NCI-H446 (cell line): ENCODE measurements at places on chromosomes 2 and 18.

- no peak for DNase-seq
These were observed 47.2 kb downstream of the VAPA start for GRCh38 chr18:9961041-9961440.

- DNase-seq = no peak
These were observed 12.4 kb upstream of the EPAS1 start for GRCh38 chr2:46284796-46285195.

- no peak for DNase-seq
These were observed 985.8 kb upstream of the NRXN1 start for GRCh38 chr2:52017646-52018235.

DNA sequence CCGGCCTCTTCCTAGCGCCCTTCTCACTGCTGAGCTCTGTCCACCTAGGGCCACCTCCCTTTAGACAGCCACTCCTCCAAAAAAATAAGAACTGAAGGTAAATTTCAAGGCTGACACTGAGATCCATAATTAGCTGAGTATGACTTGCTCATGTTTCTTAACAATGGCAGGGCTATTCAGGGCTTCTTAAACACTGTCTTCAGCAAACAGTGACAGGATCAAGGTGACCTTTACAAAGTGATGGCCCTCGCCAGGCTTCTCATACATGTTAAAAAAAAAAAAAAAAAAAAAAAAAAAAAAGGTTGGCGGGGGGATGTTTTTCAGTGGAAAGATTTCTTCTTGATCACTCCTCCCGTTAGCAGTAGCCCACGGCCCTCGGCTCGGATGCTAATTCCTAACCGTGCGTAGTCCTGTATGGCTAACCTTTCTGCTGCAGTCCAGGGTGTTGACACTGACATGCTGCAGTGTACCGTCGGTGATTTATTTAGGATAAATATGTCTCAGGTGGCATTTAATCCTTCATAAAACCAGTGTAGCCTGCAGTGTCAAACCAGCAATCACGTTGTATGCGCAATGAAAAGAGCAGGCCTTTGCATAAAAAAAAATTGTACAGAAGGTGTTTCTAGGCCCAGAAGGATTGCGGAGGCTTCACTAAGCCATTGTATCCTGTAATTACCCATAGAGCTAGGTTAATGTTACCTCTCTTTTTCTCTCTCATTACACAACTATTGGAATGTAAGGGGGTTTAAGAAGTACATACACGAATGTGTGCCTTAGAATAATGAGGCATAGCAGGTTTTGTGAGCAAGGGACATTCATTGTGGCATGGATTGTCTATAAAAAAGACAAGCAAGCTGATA, 142.7 kb downstream of the PTGR3 start:
- DNase-seq = no peak

GRCh38 chr2:239827523-239827890, 197.6 kb downstream of the NDUFA10 start:
- DNase-seq = no peak

GRCh38 chr2:240637901-240638345, 12.6 kb downstream of the GPR35 start:
- DNase-seq = no peak

DNA sequence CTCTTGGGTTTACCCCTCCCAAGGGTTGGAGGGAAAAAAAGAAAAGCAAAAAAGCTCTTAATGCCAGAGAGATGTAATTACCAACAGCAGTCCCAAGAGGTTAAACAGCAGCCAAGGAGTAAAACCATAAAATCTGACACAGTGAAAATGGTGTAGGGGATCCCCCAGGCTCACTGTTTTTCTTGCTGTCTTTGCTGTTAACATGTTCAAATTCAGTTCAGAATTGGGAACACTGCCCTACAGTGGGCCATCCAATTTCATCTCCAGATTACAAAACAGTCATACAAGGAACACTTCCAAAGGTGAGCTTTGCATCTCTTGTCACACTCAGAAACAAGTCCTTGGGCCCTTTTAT, 54.5 kb downstream of the PLEKHM3 start:
- no peak for DNase-seq

DNA sequence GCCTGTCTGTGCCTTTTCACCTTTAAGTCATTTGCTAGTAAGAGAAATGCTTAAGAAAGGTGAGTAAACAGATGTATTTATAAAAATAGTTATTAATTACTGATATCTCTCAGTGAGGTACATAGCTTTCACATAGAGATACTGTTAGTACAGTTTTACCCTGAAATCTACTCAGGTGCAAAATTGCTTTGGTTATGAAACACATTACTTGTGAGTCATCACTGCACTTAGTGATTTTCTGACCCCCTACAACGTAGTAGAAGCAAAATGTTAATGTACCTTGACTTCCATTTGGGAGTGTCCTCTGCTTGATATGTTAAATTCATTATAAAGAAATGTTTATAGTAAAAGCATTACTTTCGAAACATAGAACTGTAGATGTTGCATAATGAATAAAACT, 6.5 kb downstream of the GLS start:
- DNase-seq = no peak

DNA sequence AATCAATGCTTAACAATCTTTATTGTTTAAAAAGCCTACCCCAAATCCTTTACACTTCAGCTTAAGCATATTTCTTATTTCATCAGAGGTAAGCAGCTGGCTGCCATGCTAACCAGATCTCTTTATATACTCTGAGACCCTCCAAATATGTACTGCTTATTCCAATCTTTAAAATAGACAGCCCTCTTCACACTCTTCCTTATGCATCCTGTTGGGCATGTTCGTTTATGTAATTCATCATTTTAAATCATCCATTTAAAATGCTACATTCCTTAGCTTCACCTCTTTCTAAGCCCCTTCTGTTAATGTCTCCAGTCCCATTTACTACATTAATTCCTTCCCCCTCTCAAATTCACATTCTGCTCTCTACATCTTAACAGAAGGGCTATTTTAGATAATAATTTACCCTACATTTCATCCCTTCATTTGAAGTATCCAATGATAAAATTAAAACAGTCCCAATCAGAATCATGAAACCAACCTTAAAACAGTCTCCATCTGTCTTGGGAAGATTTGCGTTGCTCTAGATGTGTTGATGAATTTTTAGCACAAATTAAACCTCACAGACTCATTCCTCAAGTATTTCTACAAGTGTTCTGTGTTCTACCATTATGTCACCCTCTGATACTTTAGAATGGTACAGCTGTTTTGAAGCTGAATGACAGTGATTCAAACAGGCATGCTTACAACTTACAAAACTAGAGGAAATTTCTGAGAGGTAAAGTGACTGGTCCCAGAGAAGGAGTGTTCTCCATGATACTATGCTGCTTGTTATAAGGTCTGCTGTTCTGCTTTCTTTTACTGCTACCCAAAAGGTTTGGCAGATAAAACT, 59.1 kb downstream of the ZNF385B start:
- no peak for DNase-seq

- DNase-seq = no peak
These were observed 70.2 kb upstream of the EMILIN2 start for GRCh38 chr18:2776601-2777000.

- DNase-seq = no peak
These were observed 4.2 kb downstream of the SLC25A12 start for GRCh38 chr2:171889808-171890207.

- no peak for DNase-seq
These were observed 135.7 kb upstream of the NDUFV2 start for GRCh38 chr18:8966821-8967220.

DNA sequence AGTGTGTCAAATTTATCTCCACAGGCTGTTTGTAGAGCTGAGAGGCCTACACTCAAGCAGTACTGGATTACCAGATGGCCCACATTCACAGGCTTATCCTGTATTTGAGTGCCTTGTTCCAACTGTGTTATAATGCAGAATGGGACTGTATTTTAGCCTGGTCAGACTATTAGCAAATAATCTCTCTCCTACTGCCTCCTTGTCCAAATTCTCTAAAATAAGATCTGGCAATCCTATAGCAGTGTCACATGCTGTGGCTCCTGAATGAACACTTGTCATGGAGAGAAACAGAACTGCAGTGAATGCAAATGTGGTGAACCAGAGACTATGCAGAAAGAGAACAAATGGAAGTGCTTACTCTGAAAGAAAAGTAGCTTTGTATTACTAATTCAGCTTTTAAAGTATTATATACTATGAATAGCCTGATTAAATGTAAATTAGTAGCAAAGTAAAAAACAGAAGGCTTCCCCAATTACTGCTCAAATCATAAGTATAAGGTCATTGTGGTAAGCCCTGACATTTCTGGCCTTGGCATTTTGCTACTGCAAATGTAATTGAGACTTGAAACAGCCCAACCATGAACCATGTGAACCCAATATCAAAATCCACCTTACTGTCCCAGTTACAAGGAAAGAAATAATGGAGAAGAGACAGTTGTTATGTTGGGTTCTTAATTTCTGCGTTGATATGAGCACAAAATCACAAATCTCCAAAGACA, 80.0 kb downstream of the MAP4K3 start:
- DNase-seq = no peak

DNA sequence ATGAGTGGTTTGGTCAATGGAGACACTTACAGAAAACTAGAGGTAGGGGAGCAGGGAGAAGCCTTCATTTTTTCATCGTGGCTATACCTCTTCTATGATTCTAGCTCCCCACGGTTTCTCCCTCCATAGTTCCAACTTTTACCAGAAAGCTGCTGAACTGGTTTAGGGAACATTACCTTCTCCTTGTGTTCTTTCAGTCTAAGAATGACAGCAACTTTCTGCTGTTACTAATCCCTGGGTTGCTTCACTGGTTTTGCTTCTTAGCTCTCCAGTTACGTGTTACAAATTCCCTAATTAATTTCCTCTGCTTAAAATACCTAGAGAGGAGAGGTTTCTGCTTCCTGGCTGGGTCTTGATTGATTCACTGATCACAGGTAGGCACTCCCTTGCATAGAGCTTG, 499.9 kb downstream of the SLC4A3 start:
- DNase-seq = no peak

DNA sequence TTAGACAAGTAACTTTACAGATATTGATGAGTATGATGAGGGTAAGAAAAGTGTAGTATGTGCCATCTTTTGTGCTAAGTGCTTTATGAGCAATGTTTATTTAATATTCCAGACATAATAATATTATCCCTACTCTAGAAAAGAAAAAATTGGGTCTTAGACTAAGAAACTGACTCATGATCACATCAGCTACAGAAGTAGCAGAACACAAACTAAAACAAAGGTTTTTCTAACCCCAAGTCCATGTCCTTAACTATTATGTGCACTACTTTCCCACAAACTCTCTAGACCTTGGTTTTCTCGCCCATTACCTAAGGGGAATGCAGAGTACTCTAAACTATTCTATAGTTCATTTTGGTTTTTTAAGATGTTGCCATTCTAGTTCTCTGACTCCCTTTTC, 64.5 kb downstream of the BAZ2B start:
- DNase-seq = no peak

- DNase-seq = no peak
These were observed 13.7 kb downstream of the DOCK10 start for GRCh38 chr2:225028572-225028971.

DNA sequence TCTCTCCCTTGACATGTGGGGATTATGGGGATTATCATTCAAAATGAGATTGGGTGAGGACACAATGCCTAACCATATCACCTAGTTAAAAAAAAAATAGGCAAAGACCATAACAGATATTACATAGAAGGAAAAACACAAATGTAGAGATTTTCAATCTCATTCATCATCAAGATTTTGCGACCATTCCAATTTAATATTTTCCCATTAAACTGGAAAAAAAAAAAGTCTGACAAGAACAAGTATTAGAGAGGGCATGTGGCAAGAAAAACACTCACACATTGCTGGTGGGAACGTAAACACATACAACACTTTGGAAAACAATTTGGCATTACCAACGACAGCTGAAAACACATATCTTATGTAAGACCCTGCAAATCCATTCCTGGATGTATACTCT, 71.0 kb upstream of the MYCN start:
- no peak for DNase-seq

- DNase-seq = no peak
These were observed 20.5 kb downstream of the SLC39A6 start for GRCh38 chr18:36108601-36109000.

GRCh38 chr2:189412330-189412953, 28.8 kb upstream of the WDR75 start:
- DNase-seq = no peak

GRCh38 chr18:42401131-42401673, 446.2 kb downstream of the PIK3C3 start:
- no peak for DNase-seq

DNA sequence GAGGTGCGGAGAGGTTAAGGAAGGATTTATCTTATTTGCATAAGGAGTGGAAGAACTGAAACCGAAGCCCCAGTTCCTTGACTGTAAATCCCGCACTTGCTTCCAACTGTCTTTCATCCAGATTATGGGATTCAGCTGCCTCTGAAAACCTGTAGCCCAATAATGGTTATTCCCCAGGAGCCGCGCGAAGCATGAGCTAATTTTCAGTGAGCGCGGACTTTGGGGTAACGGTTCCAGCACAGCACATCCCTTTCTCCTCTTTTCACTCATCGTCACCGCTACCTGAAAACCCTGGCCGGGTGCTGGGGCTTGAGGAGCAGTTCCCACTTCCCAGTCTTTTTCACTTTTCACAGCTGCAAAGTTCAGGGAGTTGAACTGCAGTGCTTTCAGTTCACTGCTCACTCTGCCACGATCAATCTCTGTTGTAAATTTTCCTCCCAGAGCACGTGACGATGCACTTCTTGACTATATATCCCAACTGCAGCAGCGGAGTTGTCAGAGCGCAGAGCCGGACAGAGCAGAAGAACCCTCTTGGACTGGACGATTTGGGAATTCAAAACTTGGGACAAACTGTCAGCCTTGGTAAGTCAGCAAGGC, at the start of gene KCNE4:
Gene KCNE4 (plus strand): TSS at position 498 of the 597 bp plus-strand sequence. CDS start 641 bp downstream, outside the sequence.
- no peak for DNase-seq

GRCh38 chr18:59707306-59707705, 10.1 kb upstream of the CCBE1 start:
- DNase-seq = no peak

GRCh38 chr2:217722883-217723472, 279.8 kb downstream of the TNS1 start:
- no peak for DNase-seq

- no peak for DNase-seq
These were observed 228.7 kb downstream of the PID1 start for GRCh38 chr2:229042349-229042748.

DNA sequence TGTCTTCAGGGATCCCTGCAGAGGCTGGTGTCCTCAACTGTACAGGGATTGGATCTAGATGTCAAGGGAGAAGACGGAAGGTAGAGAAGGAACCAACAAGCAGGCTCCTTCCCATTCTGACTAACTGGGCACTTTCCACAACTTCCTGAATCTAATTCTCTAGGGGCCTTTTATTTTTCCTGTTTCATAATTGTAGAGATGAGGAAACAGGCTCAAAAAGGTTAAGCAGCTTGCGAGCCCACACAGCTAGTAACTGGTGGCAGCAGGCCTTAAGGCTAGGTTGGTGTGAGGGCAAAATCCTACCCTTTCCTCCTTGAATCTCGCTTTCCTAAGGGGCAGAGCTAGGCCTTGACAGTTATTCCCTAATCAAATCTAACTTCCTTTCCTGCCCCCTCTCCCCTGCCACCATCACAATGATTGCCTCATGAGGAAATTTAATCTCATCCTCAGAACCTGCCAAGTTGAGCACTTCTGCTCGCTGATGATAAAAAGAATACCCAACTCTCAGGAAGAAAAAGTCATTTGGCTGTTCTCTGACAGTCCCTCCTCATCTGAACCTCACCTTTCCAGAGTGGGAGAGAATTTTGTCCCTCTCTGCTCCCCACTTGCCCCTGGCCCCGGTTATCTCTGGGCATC, 35.7 kb upstream of the POLE4 start:
- DNase-seq = no peak
